ENCODE measurements at places on chromosomes 16 and 17. TPM values are rescaled to one million over a fixed set of nuclear protein-coding genes. Genes with fewer than 3 reads are reported as not detected.

DNA sequence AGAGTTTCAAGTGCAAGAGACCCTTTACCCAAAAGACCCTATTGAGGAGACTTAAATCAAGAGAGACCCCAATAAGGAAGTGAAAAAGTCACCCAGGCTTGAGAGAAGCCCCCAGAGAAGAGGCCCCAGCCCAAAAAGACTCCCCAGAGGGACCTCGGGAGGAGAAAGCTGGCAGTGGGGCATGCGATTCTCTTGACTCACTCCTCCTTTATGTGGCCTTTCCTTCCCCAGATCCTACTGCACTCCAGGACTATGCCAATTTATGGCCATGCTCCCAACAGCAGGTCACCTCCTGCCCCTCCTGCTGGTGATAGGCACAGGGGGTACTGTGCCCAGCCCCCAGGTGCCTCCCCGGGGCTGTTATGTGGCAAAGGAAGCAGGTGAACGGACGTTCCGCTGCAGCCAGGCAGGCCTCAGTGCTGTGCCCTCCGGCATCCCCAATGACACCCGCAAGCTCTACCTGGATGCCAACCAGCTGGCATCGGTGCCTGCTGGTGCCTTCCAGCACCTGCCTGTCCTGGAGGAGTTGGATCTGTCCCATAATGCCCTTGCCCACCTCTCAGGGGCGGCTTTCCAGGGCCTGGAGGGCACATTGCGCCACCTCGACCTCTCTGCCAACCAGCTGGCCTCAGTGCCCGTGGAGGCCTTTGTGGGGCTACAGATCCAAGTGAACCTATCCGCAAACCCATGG, 16.3 kb downstream of the LRRC3C start:
- DNase-seq, result no peak

TBC1D26 gene
- 0.35 TPM for total RNA-seq

GAS2L2 gene
- 0.21 TPM for total RNA-seq

DNA sequence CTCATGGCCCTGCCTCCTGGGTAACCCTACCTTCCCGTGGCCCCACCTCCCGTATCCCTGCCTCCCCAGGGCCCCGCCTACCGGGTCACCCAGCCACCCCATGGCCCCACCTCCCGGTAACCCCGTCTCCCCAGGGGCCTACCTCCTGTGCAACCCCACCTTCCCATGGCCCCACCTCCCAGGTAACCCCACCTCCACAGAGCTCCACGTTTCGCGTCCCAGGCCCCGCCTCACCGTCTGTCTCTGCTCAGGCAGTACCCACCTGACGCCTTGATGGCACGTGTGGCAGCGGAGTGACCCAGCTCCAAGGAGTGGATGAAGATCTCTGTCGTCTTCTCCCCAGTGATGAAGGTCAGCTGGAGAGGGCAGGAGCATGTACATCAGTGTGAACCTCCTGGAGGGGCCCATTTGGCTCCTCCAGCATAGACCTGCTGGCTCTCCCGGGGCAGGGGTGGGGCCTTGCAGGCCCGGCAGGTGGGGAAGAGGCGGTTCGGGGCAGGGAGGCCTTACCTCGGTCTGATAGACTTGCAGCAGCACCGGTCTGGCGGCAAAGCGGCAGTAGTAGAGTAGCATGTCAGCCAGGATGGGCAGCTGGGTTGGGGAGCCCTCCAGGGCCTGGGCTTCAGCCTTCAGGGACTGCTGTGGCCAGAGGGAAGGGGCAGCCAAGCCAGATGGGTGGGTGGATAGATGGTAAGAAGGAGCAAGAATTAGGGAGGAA, 18.7 kb upstream of the PIK3R6 start:
- DNase-seq, result no peak

- DNase-seq, result peak; percentile 74
Measured at GRCh38 chr17:78965491-78965924, 14.2 kb downstream of the LGALS3BP start.

TEX19 gene
- 1.8 TPM for total RNA-seq

DNA sequence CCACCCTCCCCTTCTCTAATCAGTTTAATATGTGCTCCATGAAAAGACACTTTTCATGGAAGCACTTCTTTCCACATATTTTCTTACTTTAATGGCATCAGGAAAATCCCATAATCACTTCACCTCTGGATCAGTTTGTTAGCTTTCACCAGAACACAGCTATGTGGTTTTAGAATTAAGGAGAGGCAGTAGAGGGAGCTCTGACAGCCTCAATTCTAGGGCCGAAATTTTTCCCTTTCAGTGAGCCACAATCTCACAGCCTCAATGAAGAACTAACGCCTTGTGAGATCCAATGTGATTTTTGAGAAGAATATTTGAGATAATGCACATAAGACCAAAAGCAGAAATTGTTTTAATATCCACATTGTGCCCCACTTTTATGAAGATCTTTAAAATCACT, 1494.0 kb upstream of the CDH8 start:
- no peak for DNase-seq
